ENCODE measurements at places on chromosomes 13 and 19.

DNA sequence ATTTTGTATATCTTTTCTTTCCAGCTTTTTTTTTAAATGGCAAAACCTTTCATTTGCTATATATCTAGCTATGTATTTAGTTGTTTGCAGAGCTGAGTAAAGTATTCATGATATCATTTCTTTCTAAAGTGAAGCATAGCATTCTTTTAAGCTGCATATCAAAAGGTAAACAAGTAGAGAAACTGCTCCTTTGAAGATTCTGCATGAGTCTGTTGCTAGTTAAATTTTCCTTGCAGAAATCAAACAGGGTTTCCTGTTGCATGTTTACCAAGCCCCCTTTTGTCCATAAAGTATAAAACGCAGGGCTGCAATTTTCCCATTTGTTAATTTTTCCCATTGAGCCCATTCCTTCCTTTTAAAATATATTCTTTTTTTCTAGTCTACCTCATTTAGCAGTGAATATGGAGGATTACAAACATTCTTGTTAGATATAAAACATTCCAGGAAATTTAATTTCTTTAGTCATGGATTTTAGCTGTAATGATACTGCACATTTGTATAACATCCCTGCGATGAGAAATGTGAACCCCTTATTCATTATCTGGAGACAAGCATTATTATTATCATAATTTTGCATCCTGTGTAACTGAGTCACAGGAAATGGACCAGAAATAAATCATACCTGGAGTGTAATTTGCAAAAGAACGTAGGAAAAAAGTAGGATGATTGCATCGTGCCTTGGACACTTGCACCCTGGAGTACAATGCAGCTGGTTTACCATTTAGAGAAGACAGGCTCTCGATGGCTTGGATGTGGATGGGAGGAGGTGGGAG, 110.9 kb upstream of the ARGLU1 start:
- DNase-seq = no peak

GRCh38 chr19:50669302-50670101, 20.3 kb downstream of the C19orf81 start:
- DNase-seq = no peak

DNA sequence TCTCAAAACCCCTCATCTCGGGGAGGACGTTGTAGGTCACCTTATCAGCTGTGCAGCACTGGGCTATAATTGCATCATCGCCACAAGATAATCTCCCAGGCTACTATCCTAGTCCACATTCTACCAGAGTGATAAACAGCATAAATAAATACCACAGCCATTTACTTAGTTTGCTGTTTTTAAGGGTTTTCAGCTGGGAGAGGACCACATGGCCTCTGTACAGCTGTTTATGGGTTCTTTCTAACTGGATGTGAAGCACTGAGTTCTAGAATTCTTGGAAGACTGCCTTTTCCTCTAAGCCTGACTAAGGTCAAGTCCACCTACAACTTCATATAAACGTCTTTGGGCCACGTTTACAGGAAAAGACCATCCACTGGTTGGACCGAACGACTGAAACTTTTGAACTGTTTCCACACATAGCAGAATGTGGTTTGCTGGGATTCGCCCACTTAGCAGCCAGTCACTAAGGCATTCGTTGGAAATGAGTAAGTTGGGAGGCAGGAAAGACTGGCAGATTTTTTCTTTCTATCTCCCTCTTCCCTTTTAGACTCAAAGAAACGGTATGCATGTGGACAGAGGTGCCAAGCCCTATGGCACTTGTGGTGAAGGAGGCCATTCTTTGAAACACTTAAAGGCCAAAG, 752.5 kb upstream of the SGCG start:
- DNase-seq = no peak

DNA sequence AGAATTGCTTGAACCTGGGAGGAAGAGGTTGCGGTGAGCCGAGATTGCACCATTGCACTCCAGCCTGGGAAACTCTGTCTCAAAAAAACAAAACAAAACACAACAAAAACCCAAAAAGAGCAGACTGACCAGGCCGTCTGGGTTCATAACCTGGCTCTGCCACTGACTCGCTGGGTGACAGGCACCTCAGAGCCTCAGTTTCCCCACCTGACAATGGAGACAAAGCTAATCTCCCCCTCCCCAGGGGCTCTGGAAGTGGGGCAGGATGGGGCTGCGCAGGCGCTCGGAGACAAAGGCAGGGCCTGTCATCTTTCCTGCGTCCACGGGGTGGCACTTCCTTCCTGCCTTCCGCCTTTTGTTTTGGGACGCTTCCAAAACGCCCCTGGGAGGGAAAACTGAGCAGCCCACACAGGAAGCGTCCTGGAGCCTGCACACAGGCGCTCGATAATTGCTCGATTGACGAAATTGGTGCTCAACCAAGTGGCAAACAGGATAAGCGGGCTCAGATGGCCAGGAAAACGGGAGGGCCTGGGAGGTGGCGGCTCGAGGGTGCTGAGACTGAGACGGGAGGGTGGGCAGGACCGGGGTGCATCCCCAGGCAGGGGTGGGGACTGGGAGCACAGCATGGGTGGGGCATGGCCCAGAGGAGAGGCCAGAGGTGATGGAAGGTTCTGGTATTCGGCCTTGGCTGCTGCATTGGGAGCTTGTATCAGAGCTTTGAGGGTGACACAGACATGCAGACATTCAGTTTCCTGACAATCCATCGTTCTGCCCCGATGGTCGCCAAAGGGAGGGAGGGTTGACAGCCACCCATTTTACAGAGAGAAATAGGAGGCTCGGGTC, 17.8 kb downstream of the SPC24 start:
- DNase-seq = peak; percentile 80

DNA sequence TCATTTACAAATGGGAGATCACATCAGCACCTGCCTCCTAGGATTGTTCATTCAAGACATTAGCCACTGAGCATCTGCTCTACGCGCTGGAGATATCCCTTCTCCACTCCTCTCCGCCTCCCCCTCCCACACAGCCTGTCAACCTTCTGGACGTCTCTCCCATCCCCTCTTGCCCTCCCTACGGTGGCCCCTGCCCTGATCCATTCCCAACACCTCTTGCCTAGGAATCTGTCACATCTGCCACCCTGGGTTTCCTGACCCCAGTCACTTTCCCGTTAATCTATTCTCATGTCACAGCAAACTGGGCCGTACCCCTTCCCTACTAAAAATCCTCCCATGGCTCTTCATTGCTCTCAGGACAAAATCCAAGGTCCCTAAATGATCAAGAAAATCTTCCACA, 10.3 kb downstream of the DYRK1B start:
- no peak for DNase-seq

DNA sequence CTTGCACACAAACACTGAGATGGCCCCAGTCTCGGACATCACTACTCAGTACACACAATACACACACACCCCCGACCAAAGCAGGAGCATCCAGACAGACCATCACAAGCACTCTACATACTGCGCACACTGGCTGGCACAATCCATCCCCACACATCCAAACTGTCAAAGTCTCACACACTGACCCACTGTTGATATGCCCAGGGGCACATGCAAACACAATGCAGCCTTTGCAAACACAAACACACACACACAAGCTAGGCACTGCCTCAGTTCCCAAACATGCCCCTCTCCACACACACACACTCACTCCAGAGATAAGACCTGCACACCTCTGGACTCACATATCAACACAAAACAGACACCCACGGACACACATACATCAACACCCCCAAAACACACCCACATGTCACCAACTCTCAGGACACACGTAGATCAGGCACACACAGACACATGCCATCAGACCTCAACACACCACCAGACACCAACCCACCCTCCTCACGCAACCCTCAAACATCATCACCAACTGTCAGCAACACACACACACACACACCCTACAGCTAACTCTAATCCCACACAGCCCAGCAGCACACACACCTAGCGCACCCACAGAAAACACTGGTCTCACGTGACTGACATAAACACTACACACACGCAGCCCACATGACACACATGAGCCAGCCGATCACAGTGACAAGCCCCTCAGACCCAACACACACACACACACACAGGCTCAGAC, 1.9 kb downstream of the BBC3 start:
- no peak for DNase-seq

DNA sequence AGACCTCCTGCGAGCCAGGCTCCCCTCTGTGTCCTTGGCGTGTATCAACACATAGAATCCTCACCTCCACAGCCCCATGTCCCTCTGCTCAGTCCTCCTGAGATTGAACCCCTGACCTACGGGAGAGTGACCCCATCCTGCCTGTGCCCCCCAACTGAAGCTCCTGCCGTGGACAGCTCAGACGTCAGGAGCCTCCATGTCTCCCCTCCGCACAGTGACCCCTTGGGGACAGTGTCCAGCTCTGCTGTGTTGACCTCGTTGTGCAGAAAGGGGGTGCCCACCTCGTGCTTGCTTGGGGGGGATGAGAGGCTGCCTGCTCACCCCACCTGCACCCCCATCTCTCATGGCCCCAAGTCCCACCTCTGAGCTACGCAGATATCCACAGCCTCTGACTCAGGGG, 490 bp upstream of the SIGLEC9 start:
- DNase-seq = no peak

DNA sequence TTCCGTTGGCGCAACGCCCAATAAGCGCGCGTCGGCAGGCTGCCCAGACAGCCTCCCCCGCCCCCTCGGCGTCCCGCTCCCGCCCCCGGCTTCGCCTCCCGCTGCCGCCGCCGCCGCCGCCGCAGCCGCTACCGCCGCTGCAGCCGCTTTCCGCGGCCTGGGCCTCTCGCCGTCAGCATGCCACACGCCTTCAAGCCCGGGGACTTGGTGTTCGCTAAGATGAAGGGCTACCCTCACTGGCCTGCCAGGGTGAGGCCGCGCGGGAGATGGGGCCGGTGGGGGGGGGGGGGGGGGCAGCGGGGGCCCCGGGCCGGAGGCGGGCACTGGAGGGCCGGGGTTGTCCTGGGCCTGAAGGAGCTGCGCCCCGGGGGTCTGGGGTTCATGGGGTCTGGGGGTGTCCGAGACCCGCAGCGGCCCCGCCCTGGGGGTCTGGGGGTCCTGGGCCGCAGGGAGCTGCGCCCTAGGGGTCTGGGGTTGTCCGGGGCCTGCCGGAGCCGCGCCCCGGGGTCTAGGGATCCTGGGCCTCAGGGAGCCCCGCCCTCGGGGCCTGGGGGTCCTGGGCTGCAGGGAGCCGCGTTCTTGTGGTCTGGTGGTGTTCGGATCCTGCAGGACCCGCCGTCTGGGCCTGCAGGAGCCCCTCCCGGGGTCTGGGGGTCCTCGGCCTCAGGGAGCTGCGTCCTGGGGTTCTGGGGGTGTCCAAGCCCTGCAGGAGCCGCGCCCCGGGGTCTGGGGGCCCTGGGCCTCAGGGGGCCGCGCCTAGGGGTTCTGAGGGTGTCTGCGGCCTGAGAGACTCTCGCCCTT, at the start of gene HDGFL2:
Gene HDGFL2 (plus strand): TSS at position 124 of the 801 bp plus-strand sequence. CDS start 54 bp downstream, at position 178.
- no peak for DNase-seq

GRCh38 chr13:99862244-99862643, 109.3 kb downstream of the ZIC5 start:
- DNase-seq = no peak

- DNase-seq = no peak
Observed at GRCh38 chr19:416416-416815, 7.5 kb upstream of the C2CD4C start.

DNA sequence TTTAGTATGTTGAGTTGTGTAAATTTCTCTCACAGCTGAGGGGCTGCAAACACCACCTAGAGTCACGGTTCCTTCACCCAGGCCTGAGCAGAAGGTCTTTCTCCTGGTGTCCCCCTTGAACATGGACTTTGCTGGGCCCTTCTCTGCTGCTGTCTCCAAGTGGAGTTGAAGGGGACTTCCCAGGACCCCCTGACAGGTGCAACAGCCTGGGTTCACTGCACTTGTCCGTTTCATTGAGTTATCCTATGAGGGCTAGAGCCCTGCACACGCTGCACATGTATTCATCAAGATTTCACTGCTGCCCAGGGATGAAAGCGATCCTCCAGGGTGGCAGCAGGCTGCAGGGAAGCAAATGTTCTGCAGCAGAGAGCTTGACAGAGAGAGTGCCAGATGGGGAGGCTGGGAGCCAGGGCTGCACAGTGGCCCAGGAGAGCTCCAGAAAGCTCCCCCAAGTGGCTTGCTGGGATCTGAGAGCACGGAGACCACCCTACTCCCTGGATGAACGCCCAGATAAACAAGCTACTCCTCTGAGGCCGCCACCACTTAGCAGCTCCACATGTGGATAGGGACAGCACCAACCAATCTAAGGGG, 10.3 kb downstream of the TMEM272 start:
- no peak for DNase-seq

- DNase-seq = no peak
Observed at GRCh38 chr13:75432811-75433244, 49.1 kb downstream of the TBC1D4 start.

DNA sequence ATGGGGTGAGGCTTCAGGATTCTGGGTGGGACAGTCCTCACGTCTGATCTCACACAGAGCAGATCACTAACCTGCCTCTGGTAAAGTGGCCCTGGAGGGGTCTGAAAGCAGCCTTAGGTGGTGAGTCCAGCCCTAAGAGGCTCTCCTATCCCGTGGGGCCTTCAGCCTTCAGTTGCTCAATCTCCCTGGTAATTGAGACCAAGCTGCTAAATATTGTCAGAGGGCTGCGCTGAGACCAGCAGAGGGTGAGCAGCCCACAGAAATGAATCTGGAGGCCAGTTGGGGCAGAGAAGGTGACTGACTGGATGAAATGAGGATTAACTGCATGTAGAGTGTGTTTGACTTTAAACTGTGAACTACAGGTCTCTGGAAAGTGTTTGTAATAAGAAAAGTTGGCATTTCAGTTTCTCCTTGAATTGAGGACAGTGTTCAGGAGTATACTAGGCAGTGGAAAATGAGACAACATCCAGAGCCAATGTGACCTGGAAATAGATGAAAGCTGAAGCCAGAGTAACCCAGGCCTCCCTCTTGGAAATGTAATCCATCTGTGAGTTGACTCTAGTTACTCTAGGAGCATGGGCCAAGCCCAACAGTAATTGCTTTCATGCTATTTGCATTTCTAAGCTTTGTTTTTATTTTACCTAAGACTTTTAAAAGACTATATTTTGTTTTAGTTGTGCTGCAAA, 14.3 kb upstream of the HSPH1 start:
- no peak for DNase-seq

DNA sequence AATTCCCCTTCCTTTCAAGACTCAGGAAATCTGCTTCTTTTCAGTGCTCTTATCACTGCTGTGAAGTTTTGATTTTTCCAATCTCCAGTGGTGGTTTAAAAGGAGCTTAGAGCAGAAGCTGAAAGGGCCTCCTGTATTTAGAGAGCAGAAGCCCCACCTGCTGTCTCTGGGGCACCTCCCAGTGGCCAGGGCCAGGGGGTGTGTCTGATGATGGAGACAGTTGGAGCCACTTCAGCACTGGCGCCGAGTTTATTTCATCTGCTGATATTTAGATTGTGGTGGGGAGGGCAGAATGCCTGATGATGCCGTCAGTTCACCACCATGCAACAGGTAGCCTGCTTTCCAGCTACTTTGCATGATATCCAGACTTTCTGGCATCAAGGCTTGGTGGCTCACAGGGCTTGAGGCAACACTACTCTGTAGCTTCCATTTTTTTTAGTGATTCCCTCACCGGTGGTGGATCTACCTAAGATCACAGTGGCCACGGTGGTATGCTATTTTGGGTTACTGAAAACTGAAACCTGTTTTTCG, 371.9 kb downstream of the KCNRG start:
- no peak for DNase-seq

- DNase-seq = peak; percentile 60
Observed at GRCh38 chr19:35545001-35545854, at the start of gene TMEM147. TMEM147 (plus strand) TSS chr19:35545626; CDS start chr19:35545740, 114 bp downstream.
